ENCODE measurements at places on chromosomes 12 and 14.

- no peak for DNase-seq
Measured at GRCh38 chr12:104285740-104286515, 17.6 kb upstream of the EID3 start.

- DNase-seq: no peak
Measured at GRCh38 chr14:35897616-35898111, 71.5 kb downstream of the BRMS1L start.

GRCh38 chr12:3795066-3795465, 42.2 kb upstream of the CRACR2A start:
- no peak for DNase-seq

GRCh38 chr14:64463873-64464272, 1.4 kb upstream of the AKAP5 start:
- no peak for DNase-seq

- DNase-seq: no peak
Measured at GRCh38 chr14:100155049-100155621, 4.3 kb downstream of the DEGS2 start.

GRCh38 chr14:44663136-44663535, 156.1 kb upstream of the FSCB start:
- no peak for DNase-seq

GRCh38 chr12:74780182-74780849, 242.7 kb downstream of the ATXN7L3B start:
- no peak for DNase-seq

DNA sequence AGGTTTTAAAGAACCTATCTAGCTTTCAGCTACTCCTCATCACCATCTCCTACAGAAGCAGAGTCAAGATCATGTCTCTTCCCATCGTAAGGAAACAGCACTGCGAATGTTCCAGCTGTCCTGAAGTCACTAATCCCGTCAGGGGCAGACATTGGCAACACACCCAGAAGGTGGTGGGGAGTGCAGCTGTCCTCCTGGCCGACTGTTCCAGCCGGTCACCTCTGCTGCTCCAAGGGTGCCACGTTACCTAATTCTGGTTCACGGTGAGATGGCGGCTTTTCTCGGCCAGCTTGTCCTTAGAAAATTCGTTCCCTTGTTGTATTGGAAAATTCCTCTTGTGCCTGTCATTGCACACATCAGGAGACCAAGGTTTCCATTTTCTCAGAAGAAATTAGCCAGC, 196.2 kb downstream of the ZFP36L1 start:
- DNase-seq: no peak

GRCh38 chr12:59736359-59736758, 140.5 kb downstream of the SLC16A7 start:
- DNase-seq: no peak

DNA sequence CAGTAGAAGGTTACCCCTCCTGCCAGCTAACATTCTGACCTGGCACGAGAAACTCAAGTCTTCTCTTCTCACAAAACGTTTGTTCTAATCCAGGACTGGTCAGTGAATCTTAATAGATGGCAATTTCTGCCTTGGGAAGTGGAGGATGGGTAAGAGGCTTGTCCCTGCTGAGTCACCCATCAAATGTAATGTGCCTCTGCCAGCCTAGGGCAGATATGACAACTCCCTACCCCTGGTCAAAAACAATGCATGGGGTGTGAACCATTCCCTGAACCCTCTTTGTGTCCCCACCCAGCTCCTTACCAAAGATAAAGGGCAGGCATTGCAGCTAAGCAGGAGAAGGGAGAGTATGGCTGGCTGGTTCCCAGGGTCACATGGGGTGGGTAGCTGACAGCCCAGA, 1052.9 kb downstream of the GALC start:
- DNase-seq: no peak

- DNase-seq: no peak
Measured at GRCh38 chr14:23470947-23471346, 1.4 kb downstream of the NGDN start.

- no peak for DNase-seq
Measured at GRCh38 chr14:29895591-29896083, 32.0 kb downstream of the PRKD1 start.

GRCh38 chr12:19988001-19988400, 380.3 kb upstream of the PDE3A start:
- no peak for DNase-seq

DNA sequence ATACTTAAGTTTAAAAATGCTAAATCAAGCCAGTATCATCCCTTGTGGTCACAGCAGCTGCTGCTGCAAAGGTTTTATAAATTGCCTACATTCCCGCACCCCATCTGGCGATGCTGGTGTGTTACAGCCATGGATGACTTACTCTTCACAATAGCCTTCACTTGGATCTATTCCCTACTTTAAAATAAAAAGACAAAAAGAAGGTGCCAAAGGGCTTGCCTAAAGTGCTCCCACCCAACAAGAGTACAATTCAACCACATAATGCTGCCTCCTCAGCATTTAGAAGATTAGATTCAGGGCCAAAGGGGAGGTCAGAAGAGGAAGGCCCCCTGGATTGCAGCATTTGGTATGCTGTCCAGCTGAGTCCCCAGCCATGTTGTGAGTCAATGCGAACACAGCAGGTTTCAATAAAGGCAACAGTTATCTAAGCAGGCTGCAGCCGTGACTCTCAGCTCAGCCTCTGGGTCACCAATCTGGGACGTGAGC, 176.1 kb downstream of the DAD1 start:
- DNase-seq: no peak

GRCh38 chr12:67662910-67663538, 14.5 kb downstream of the DYRK2 start:
- DNase-seq: no peak

- no peak for DNase-seq
Measured at GRCh38 chr12:32265456-32265855, 133.9 kb upstream of the FGD4 start.

DNA sequence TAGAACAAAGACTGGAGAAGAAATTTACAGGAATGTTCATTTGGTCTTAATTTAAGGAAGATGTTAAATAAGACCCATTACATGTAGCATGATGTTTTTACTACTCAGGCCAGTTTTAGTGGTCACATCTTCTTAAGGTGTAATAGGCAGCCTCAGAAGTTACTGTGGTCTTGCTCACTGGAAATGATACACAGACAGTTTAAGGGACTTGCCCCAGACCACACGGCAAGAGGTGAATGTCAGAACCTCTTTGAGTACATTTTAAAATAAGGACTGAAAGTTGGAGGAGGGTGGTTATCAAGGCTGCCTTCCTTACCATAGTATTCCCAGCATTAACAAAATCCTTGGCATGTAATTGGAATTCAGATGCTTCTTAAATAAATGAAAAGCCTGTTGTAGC, 37.9 kb downstream of the LRRK2 start:
- DNase-seq: no peak

DNA sequence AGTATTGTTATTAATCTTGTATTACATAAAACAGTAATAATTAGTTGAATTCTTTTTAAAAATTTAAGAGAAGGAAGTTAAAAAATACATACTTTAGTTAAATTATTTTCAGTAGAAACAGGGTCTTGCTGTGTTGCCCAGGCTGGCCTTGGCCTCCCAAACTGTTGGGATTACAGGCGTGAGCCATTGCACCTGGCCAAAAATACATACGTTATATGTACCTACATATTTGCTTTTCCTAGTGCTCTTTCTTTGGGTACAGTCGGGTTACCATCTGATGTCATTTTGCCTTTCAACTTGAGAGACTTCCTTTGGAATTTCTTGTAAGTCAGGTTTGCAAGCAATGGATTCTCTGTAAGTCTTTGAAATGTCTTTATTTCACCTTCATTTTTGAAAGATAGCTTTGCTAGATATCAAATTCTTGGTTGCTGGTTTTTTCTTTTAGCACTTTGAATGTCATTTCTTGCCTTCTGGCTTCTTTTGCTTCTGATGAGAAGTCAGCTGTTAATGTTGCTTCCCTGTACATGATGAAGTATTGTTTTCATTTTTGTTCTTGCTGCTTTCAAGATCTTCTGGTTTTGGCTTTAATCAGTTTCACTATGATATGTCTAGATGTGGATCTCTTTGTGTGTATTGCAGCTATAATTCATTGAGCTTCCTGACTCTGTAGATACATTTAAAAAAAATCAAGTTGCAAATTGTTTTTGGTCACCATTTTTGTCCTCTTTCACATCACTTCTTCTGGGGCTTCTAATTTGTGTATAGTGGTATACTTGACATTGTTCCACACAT, 84.4 kb downstream of the SPATS2 start:
- DNase-seq: no peak

DNA sequence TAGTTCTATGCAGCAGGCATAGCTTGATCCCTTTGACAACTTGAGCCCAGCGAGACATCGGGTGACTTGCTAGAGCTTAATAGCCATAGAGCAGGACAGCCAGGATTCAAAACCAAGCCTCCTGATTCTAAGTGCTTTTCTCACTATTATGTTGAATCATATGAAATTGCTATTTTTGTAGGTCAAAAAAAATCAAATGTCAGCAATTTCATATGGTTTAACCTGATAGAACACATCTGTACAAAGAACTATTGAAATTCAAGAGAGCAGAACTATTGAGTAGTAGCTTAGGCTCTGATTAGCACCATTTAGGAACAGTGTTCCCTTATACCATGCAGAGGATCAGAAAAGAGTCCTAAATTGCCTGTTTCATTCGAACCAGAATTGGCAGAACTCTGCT, 132.0 kb downstream of the EMP1 start:
- DNase-seq: no peak

DNA sequence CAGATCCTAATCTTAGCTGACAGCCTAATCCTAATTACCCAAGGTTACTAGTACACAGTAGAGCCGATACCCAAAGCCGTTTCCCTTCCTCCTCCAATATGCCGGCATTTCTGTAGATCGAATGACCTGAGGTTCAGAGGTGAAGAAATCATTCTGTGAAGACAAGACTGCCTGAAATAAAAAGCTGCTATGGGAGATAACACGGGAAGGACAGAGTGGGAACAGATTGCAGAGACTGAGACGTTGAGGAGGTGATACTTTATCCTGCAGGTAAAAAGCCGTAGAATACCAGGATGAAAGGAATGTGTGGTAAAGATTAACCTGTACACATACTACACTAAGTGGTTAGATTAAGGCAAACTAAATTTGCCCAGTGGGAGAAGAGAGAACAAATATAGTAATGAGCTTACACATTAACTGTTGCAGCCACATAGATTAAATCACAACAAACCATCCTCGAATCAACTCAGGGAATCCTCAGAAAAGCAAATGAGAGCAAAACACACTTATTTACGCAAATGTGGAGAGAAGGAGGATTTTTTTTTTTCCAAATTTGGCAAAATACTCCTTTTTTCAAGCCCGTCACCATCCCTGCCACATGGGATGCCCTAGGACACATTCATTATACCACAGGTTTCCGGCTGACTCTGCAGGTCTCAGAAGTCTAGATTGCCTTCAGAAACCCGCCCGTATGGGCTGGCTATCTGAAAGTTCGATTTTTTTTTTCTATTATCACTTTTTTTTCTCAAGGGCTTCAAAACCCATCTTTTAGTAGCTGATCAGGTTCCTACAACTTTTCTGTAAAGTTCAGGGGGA, 188.0 kb downstream of the TTC8 start:
- no peak for DNase-seq

DNA sequence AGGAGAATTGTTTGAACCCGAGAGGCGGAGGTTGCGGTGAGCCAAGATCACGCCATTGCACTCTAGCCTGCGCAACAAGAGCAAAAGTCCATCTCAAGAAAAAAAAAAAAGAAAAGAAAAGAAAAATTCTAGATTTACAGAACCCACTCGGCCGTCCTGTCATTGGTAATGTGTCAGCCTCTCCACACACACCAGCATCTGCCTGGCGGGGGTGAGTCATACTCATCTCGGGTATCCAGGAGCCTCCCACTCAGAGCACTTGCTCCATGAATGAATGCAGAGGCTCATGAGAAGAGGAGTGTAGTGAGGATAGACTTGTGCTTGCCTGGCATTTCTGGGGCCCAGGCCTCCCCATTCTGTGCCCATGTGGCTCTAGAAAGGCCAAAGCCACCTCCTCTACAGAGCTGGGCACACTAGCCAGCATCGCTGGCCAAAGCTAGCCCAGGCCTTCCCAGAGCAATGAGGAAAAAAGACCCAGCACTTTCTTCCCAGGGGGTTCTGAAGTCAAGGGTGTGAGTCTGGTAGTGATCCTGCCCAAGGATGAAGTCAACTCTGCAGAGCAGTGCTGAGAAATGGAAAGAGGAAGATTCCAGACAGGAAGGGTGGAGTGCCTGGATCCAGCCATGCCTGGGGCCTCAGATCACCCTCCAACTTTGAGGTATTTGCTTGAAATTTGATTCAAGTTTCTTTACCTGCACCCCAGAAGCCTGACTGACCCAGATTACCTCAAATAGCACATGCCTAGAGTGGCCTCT, 31.2 kb upstream of the KLC1 start:
- peak; percentile 21 for DNase-seq

GRCh38 chr14:45715946-45716345, 462.9 kb upstream of the MIS18BP1 start:
- no peak for DNase-seq

- no peak for DNase-seq
Measured at GRCh38 chr14:106620368-106620767, 1094.0 kb downstream of the TMEM121 start.

GRCh38 chr14:51020024-51020710, 74.7 kb downstream of the TRIM9 start:
- DNase-seq: no peak

- DNase-seq: no peak
Measured at GRCh38 chr14:99452968-99453367, 27.7 kb downstream of the SETD3 start.

- DNase-seq: peak; percentile 3
Measured at GRCh38 chr14:66508846-66509621, 1.1 kb downstream of the GPHN start.

DNA sequence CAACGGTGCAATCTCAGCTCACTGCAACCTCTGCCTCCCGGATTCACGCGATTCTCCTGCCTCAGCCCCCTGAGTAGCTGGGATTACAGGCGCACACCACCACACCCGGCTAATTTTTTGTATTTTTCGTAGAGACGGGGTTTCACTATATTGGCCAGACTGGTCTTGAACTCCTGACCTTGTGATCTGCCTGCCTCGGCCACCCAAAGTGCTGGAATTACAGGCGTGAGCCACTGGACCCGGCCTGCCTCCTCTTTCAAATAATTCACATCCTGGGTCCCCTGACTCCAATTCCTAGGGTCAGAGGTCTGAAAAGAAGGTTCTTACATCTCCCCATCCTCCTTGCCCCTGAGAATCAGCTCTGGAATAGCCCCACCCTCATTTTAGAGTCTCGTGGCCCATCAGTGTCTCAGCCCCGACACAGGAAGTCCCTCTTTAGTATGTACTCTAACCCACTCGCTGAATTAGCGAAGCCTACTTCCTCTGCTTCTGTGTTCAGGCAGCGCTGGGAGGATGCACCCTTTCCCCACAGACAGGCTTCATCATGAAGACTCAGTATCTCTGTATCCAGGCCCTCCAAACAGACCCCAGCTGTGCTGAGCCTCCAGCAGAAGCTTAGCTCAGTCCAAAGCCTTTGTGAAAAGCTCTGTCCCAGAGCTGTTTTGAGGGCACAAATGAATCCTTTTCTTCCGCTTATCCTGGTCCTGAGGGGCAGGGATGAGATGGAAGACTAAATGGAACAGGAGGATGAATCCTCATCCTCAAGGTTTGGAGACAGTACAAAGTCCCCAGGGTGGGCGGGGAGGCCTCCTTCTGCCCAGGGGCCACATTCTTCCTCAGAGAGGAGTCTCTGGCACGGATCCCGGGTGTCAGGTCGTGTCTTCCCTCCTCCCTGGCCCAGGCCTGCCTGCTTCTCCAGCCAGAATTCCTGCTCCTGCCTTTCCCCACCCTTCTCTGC, 3.5 kb downstream of the LPAR5 start:
- no peak for DNase-seq

Measured in brain pericyte (primary cell).